ENCODE measurements at places on chromosomes 1 and 21.

GRCh38 chr1:228851193-228851592 is 115.9 kb downstream of the RHOU start:
- DNase-seq: no peak

DNA sequence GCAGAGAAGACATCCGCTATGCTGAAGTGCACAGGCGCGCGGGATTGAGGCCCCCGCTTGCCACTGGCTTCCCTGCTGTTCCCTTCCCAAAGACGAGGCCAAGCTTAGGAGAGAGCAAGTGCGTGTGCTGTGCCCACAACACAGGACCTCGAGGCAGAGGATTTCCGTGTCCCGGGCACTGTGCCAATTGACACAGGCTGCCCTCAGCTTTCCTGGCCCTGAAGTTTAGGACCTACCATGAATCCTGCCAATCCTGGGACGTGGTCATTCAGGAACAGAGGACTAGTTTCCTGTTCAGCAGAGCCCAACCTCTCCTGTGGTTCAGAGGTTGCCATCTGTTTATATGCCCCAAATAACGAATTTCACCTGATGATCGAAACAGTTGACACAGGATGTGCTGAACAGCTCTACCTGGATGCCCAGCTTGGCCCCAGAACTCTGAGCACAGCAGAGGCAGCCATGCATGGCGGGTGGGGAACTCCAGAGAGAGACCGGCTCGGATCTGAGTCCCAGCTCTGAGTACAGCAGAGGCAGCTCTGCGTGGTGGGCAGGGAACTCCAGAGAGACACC is 22.0 kb downstream of the SLC37A1 start:
- DNase-seq: no peak

- DNase-seq: no peak
Measured at GRCh38 chr1:151715726-151716404, 738 bp downstream of the CELF3 start.

GRCh38 chr1:234656944-234657654 is 47.1 kb upstream of the IRF2BP2 start:
- no peak for DNase-seq

DNA sequence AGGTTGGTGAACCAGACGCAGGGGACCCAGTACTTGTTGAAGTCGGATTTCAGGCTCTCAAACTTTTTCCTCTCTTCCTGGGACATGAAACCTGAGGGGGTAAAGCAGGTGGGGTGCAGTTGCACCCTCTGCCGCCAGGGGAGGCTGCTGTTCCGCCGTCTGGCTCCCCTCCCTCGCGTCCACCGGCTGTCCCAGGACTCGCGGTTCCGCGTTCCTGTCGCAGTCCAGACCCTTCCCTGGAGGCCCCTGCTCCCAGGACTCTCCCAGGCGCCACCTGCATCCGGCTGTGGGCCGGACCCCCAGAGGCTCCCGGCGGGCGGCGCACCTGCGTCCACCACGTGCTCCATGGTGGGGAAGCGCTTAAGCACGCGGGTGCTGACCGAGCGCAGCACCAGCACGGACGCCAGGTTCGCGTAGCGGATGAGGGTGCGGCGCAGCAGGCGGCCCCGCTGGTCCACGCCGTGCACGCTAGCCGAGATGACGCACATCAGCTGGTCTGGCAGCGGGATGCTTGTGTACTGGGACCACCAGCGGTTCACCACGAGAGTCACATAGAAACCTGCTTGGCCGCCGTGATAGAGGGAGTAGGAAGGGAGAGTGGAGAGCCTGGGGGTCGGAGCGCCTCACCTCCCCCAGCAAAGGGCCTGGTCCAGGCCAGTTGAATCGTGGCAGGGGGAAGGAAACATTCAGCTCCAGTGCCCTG is 1.7 kb downstream of the BEST4 start:
- no peak for DNase-seq

DNA sequence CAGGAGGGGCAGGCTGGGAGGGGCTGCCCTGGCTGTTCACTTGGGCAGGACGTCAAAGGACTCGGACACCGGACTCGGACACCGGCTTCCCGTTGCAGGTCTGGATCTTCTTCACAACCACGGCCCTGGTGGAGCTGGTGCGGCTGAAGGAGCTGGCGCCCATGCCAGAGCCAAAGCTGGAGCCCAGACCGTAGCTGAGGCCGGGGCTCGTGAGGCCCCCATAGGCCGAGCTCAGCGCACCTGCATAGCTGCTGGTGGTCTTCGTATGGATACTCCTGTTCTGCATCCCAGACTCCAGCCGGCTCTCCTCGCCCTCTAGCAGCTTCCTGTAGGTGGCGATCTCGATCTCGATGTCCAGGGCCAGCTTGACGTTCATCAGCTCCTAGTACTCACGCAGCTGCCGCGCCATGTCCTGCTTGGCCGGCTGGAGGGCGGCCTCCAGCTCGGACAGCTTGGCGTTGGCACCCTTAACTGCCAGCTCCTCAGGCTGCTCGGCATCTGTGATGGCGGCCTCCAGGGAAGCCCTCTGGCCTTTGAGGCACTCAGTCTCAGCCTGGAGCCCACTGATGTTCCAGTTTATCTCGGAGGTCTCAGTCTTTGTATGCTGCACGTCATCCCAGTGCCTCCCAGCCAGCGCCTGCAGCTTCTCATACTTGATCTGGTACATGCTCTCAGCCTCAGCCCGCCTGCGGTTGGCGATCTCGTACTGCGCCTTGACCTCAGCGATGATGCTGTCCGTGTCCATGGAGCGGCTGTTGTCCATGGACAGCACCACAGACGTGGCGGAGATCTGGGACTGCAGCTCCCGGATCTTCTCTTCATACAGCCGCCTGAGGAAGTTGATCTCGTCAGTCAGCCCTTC is 15.1 kb upstream of the KLF17 start:
- no peak for DNase-seq

DNA sequence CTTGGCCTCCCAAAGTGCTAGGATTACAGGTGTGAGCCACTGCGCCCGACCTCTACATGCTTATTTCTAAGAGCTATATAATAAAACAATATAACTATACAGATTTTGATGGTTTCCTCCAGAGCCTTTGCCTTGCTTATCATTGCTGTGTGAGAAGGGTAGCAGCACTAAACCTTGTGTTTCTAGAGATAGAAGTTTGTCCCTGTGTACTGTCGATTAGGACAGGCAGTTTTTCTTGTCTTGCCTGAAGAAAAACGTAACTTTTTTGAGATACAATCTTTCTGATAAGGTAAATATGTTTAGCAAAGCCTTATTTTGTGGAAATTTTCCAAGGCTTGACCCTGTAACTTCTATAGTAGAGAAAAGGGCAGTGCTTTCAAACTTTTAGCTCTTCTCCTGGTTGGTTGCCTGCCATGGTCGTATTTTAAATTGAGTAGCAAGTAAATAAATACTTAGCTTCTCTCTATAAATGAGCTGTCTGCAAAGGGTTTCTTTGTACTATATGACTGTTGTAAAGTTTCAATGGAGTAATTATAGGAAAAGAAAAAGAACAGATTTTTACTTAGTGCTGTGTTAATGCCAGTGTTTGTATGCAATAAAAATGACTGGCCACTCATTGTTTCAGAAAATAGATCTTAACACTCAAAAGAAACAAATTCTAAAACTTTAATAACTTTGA is 86.4 kb upstream of the CACYBP start:
- no peak for DNase-seq

DNA sequence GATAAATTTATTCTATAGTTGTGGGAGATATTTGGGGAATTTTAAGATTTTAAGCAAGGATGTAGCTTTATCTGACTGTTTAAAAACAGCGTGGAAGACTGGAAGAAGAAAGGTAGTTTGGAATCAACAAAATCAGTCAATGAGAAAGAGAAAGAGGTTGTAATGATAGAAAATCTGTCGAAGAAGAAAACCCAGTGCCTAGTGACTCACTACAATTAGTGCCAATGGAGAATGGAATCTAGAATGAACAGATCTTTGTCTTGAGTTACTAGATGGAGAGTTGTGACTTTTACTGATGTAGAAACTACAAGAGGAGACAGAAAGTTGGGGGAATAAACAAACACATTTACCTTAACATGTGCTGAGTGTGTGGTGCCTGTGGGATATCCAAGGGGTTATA is 577.8 kb upstream of the NR5A2 start:
- no peak for DNase-seq

DNA sequence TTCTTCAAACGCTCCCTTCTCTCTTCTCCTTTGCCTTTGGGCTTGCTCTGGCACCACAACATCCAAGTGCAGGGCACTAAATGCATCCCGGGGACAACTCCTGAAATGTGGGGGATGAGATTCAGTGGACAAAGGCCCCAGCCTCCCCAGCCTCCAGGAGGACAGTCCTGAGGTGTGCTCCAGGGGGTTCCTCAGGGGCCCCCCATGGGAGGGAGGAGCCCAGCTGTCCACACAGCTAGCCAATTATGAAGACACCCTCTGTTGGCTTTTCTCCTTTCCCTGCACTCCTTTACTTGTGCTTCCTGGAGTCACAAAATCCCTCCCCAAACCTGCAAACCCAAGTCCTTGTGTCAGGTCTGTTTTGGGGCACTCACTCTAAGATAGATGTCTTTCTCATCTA is 735.4 kb downstream of the PTPRU start:
- DNase-seq: no peak

- DNase-seq: no peak
Measured at GRCh38 chr1:1402072-1402900, 3.2 kb upstream of the CCNL2 start.

DNA sequence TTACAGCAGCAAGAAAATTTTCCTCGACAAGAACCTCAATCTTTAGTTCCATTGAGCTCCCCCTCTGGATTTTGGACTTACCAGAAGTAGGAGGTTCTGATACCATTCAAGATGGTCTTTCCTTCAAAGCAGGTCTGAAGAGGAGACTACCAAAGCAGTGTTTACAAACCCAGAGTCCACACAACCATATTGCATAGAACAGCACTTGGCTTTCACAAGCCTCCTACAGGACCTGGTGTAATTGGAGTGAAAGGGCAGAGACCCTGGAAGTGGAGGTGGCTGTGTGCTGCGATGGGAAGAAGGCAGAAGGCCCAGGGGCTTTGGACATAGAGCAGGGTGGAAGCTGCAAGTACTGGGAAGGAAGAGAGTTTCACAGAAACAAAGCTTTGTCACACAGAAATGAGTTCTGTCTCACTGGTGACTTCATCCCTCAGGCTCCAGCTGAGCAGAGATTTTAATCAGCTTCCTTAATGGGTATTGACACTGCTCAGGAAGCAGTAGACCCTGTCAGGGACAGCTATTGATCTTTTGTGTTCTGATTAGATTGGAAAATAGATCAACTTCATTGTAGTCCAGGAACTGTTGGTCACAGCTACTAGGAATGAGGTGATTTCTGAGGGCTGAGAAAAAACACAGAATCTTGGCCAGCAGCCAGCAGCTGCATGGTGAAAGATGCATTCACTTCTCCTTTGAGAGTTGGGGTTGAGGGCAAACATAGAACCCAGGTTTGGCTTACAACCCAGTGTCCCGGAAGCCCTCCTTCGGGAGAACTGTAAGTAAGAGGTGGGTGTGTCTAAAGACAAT is 124.0 kb downstream of the SYT2 start:
- DNase-seq: no peak

DNA sequence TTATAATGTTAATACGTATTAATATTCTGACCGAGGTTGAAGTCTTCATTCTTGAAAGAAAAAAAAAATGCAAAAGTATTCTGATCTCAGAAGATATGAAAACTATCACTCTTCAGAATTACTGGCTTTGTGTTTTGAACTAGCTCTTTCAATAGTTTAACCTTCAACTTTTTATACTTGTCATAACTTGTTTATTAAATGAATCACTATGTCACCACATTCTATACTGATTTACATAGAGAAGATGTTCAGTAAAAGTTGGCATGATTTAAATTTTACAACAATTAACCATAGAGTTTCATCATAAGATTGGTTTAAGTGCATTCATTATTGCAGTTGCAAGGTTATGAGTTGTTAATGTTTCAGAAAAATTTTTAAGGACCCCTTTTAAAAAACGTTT is 57.3 kb downstream of the HS2ST1 start:
- DNase-seq: no peak

DNA sequence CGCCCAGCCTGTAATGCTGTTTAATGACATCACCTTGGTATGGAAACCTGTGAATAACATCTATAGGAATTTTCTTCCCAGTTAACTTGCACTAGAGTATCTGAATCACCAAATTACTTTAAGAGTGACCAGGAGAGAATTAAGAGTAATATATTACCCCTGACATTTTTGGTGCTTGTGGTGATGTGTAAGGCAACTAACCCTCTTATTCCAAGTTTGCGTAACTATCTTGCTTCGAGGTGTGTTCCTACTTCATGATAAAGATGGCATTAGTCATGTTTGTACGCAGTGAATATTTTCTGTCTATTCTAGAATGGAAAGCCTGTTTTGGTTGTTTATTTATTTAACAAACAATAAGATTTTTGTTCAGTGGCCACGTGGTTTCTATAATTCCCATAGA is 131.3 kb downstream of the ZP4 start:
- no peak for DNase-seq

DNA sequence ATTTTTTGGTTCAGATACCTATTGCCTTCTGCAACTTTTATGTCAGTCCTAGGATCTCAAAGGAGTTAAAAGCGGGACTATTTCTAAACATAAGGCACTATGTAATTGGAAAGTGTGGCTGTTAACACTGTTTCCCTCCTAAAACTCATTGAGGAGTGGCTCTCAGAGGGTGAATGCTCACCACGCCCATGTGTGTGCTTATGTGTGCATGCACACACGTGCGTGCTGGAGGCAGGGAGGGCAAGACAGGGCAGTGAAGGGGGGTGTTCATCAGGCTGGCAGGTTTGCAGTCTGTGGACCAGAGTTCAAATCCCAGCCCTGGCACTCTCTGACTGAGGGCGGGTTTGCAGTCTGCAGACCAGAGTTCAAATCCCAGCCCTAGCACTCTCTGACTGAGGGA is 22.4 kb downstream of the KCNAB2 start:
- DNase-seq: no peak

DNA sequence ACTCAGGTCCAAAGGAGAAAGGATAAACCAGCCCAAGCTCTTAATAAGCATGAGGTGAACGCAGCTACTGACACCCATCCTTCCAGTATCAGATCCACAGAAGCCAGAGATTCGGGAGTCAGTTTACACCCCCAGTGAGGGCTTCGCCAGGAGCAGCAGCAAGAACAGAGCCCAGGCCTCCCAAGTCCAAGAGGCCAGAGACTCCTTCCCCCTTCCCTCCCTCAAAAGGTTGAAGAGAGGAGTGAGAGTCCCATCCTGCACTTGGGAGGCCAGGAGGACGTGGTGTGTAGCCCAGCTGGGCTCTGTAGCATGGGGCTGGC is 72.8 kb downstream of the MRPL37 start:
- no peak for DNase-seq

GRCh38 chr1:6157528-6158174 is 22.5 kb downstream of the CHD5 start:
- DNase-seq: no peak

DNA sequence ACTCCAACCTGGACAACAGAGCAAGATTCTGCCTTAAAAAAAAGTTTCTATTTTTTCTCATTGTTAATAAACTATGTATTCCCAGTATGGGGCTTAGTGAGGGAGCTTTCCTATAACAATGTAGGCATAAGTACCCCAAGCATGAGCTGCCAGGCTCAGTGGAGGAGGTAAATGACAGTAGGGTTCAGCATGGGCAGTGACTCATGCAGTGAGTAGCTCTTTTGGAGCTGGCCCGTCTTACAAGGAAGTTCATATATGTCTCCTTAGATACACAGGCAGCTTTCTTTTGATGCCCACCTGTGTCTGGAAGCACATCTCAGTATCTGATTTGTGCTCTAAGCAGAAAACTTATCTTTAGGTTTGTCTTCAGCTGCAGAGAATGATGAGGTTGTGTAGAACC is 57.9 kb downstream of the ZNF678 start:
- DNase-seq: no peak

All from omental fat pad (tissue), 4 donors.